RWPE1 (cell line): ENCODE measurements at places on chromosomes 6 and 20.

- no peak for DNase-seq
These were observed 82.2 kb downstream of the GRM4 start for GRCh38 chr6:34063651-34064050.

DNA sequence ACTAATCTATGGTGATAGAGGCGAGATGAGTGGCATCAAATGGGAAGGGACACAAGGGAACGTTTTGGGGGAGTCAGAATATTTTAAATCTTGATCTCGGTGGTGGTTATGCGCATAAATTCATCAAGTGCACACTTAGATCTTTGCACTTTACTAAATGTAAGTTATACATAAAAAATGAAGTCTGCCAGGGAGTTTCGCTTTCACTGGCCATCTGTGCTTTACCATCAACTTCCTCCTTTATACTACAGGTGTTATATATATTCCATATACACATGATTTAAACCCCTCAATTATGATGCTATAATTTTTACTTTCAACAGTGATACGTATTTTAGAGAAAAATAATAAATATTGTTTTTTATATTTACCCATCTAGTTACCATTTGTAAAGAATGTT lies 97.6 kb upstream of the AKIRIN2 start:
- no peak for DNase-seq

- no peak for DNase-seq
These were observed 269.9 kb upstream of the AGPAT4 start for GRCh38 chr6:161543684-161544309.

- DNase-seq = no peak
These were observed 42.1 kb downstream of the FAXC start for GRCh38 chr6:99307295-99307907.

DNA sequence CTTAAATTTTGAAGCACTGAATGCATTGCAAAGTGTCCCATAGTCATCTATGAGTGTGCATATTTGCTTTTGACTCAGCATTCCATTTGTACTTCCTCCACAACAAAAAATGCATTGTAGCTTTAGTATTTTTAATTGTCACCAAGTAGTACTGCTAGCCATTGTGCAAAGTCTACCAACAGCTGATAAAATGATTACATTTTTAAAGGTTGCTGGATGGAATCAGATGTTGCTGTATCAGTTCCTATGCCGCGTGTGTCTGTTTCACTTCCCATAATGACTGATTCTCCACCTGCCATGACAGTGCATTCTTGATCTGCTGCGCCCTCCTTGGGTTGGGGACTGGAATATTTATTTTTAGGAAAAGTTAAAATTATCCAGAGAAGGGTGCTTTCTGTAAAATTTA lies 41.2 kb downstream of the SLX4IP start:
- DNase-seq = no peak
